NCI-H1417 (cell line): ENCODE measurements at places on chromosomes 4 and X.

DNA sequence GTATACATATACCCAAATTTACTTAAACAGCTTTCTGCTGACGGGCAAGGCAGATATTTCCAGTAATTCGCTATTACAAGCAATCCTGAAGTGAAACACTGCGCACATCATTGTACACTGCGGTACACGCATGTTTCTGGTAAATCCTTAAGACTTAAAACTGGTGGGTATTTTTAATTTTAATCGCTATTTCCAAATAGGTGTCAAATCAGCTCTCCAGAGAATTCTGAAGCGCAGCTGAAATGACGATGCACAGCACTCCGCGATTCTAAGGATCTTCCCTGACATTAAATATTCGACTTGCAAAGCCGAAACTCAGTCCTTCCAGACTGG, 361 bp downstream of the TMEM128 start:
- no peak for DNase-seq

DNA sequence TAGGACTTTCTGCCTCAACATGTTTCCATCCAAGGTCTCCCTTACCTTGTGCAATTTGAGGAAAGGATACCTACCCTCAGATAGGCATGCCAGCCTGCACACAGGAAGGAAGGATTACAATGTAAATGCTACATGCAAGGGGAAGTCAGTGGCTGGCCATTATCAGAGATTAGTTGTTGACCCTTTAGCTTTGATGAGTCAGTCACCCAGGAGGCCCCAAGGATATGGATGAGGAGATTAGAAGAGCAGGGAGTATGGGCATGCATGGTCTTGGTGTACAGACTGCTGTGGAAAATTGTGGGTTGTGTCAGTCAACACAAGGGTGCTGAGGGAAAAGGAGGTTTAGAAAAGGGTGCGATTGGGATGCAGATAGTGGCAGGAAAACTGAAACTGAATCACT, 92.0 kb downstream of the GUCY2F start:
- no peak for DNase-seq

GRCh38 chr4:12827966-12828365, 656.2 kb downstream of the RAB28 start:
- DNase-seq, result no peak

GRCh38 chrX:56783450-56783831, 54.4 kb downstream of the NBDY start:
- DNase-seq, result peak; percentile 21

GRCh38 chrX:27890611-27891010, 82.8 kb downstream of the MAGEB10 start:
- DNase-seq, result no peak

- no peak for DNase-seq
Measured at GRCh38 chrX:148771440-148771839, 271.0 kb downstream of the AFF2 start.
